Activated CD4-positive, alpha-beta memory T cell treated with anti-CD3 and anti-CD28 coated beads for 36 hours (primary cell): ENCODE measurements at places on chromosomes 3 and 15. TPM values are rescaled to one million over a fixed set of nuclear protein-coding genes. Genes with fewer than 3 reads are reported as not detected.

TMEM40 gene
- not detected for total RNA-seq

TUBGCP5 gene
- 15.3 TPM for total RNA-seq

UQCC5 gene
- 12.9 TPM for total RNA-seq

HYAL3 gene
- 2.5 TPM for total RNA-seq

DNA sequence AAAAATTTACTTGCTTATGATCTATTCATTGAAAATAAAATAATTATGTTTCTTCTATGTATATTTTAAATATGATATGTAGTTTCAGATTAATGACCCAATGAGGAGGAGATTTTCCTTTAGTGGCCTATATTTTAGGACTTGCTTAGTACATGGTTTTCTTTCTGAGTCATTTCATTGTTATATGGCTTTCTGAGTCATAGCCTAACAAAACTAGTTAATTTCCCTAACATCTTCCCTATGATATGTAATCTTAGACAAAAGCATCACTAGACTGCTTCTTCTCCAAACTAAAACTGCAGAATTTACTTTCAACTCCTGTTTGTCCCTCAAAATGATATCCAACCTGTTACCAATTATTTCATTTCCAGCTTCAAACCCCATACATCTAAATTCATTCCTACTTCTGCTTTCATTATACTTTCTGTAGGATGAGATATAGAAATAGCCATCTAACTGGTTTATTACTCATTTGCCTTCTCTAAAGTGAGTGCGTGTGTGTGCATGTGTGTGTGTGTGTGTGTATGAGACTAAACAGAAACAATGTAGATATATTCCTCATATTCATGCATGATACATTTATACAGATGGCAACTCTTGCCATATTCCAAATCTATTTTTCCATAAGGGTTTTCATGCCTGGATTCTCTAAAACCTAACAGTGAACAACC is 915.0 kb upstream of the GBE1 start:
- no peak for DNase-seq
- no peak overlapping the region for H3K4me3 ChIP-seq
- H3K27me3 ChIP-seq: no peaks in the 10 kb centered on the region
- H3K27ac ChIP-seq: no peak overlapping the region

DNA sequence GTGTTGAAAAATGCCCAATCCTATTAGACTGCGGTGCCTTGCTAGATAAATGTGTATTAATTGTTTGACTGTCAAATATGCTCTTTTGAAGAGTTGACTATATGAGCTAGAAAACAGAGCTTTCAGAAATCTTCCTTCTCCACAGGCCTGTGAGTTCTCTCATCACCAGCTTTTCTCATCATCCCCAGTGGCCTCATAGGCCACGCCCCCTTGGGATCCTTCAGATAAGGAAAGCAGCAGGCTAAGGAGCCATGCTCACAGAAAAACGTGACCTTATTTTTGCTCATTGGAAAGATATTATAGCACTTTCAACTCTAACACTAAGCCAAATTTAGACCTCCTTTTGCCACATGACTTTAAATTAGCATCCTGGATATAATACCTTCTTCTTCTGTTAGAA is 514.4 kb upstream of the ARRDC4 start:
- no peak overlapping the region for H3K4me3 ChIP-seq
- no peaks in the 10 kb centered on the region for H3K36me3 ChIP-seq
- no peak overlapping the region for H3K27ac ChIP-seq
- H3K27me3 ChIP-seq: no peaks in the 10 kb centered on the region

- H3K27ac ChIP-seq: no peak overlapping the region
- H3K4me3 ChIP-seq: no peak overlapping the region
- peak; percentile 49 for DNase-seq
- H3K36me3 ChIP-seq: no peaks in the 10 kb centered on the region
- H3K4me1 ChIP-seq: no peaks in the 10 kb centered on the region
Measured at GRCh38 chr15:91055548-91056331, 33.3 kb upstream of the VPS33B start.

DNA sequence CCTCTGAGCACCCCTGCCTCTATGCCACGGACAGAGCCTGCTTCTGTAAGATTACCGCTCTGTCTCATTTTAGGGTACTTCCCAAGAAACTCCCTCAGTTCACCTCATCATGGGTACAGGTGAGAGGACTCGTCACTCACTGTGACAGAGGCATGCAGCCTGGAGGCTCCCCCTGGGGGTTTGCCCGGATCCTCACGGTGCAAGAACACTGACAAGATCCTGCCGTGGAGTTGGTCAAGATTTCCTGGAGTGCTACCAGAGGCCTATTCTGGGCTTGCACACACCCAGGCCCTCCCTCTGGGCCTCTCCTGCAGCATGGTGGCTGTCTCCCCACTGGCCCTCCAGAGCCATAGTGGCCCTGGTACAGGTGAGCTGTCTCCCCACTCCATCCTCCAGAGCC is 103.1 kb upstream of the TNIK start:
- no peaks in the 10 kb centered on the region for H3K36me3 ChIP-seq
- peaks cover 26% of the 10 kb centered on the region for H3K4me1 ChIP-seq
- peak; percentile 33 for DNase-seq
- H3K4me3 ChIP-seq: no peak overlapping the region
- no peaks in the 10 kb centered on the region for H3K27me3 ChIP-seq

DNA sequence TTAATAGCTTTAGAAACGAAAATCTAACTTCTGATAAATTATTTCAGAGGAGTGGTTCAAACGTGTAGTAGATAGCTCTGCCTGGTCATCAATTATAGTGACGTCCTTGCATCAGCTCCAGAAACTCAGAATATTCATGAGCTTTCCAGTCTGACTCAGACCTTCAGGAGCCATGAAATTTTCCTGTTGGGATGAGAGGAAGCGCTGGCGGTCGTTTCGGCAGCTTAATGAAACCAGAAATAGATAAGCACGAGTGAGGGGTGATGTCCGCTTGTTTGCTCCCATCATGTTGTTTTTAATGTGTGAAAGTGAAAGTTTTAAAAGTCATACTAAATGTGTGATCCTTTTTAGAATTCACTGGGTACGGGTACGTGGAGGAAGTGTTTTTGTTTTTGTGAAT is 141.1 kb downstream of the PGPEP1L start:
- peak overlapping the region; percentile 76 for H3K4me3 ChIP-seq
- H3K36me3 ChIP-seq: no peaks in the 10 kb centered on the region
- H3K27me3 ChIP-seq: no peaks in the 10 kb centered on the region
- H3K4me1 ChIP-seq: peaks cover 15% of the 10 kb centered on the region

GRCh38 chr3:194952841-194953241 is 267.2 kb downstream of the FAM43A start:
- H3K4me1 ChIP-seq: no peaks in the 10 kb centered on the region
- no peaks in the 10 kb centered on the region for H3K27me3 ChIP-seq
- no peak overlapping the region for H3K4me3 ChIP-seq
- no peak overlapping the region for H3K27ac ChIP-seq

GRCh38 chr3:59246719-59247401 is 197.0 kb upstream of the CFAP20DC start:
- H3K27me3 ChIP-seq: no peaks in the 10 kb centered on the region
- no peak overlapping the region for H3K27ac ChIP-seq
- no peak overlapping the region for H3K4me3 ChIP-seq
- DNase-seq: no peak
- no peaks in the 10 kb centered on the region for H3K4me1 ChIP-seq

DNA sequence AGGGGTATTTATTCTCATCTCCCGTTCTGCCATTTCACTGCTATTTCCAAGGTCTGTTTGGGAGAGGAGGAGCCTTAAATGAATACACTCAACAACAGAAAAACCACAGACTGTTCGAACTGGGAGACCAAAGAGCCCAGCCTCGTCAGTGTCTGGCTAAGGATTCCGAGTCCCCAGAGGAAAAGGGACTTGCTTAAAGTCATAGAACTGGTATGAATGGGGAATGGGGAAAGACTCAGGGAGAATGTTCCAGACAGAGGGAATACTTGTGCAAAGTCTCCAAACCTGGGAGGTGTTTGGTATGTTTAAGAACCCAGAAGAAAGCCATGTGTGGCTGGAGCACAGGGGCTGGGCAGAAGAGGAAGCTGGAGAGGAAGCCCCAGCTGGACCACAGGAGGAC is 46.9 kb downstream of the FAM43A start:
- no peak overlapping the region for H3K4me3 ChIP-seq
- no peak for DNase-seq
- H3K4me1 ChIP-seq: no peaks in the 10 kb centered on the region
- H3K27ac ChIP-seq: no peak overlapping the region
- H3K27me3 ChIP-seq: peaks cover 23% of the 10 kb centered on the region

- H3K36me3 ChIP-seq: no peaks in the 10 kb centered on the region
- H3K27ac ChIP-seq: no peak overlapping the region
- no peak overlapping the region for H3K4me3 ChIP-seq
- no peaks in the 10 kb centered on the region for H3K27me3 ChIP-seq
- peaks cover 5% of the 10 kb centered on the region for H3K4me1 ChIP-seq
- no peak for DNase-seq
Measured at GRCh38 chr3:51276046-51276445, 109.0 kb upstream of the MANF start.

- no peak overlapping the region for H3K4me3 ChIP-seq
- no peaks in the 10 kb centered on the region for H3K27me3 ChIP-seq
- H3K36me3 ChIP-seq: no peaks in the 10 kb centered on the region
- no peak for DNase-seq
- H3K27ac ChIP-seq: no peak overlapping the region
- no peaks in the 10 kb centered on the region for H3K4me1 ChIP-seq
Measured at GRCh38 chr3:74127256-74127655, 487.2 kb downstream of the CNTN3 start.

- H3K27me3 ChIP-seq: no peaks in the 10 kb centered on the region
- no peaks in the 10 kb centered on the region for H3K4me1 ChIP-seq
Measured at GRCh38 chr15:66228807-66229735, 24.5 kb downstream of the MEGF11 start.

GRCh38 chr15:98874773-98875172 is 132.8 kb downstream of the PGPEP1L start:
- peaks cover 8% of the 10 kb centered on the region for H3K27me3 ChIP-seq
- no peaks in the 10 kb centered on the region for H3K36me3 ChIP-seq
- no peak overlapping the region for H3K4me3 ChIP-seq
- H3K4me1 ChIP-seq: peaks cover 12% of the 10 kb centered on the region
- DNase-seq: no peak
- no peak overlapping the region for H3K27ac ChIP-seq

DNA sequence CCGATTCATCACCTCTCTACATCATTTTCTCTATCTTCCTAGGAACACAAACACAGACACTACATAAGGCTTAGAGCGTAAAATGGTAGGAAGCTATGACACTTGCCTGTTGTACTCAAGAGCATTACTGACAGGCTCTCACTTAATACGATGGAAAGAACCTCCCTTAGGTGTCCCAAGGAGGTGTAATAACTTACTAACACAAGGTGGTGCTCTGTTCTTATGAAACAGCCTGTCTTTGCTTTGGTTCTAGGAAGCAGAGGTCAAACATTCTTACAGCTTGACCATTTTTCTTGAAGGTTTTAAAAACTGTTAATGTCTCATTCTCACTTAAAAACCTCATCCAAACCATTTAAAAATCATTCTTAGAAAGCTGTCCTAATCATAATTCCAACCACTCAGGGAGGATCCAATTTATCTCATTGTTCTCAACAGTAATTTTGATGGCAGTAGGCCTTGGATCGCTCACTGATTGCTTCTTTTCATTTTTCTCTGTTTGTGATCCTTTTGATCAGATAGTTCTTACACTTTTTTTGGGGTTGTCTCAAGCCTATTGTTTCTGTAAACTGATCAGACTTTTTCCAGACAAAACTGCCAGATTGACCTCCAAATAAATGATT is 317.8 kb upstream of the AGTR1 start:
- no peaks in the 10 kb centered on the region for H3K27me3 ChIP-seq
- H3K36me3 ChIP-seq: no peaks in the 10 kb centered on the region
- H3K4me3 ChIP-seq: no peak overlapping the region
- H3K27ac ChIP-seq: no peak overlapping the region

DNA sequence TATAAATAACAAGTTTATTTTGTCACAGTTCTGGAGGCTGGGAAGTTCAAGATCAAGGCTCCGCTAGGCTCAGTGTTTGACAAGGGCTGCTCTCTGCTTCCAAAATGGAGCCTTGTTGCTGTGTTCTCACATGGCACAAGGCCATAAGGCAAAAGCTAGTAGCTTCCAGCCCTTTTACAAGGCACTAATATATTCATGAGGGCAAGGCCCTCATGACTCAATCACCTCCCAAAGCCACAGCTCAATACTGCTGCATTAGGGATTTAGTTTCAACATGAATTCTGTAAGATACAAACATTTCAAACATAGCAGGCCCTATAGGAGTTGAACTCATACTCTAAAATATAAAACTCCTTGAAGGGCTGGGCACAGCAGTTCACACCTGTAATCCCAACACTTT is 30.2 kb downstream of the ZBTB11 start:
- H3K4me1 ChIP-seq: peaks cover 32% of the 10 kb centered on the region
- H3K4me3 ChIP-seq: no peak overlapping the region

GRCh38 chr3:126116526-126116925 is 32.6 kb upstream of the SLC41A3 start:
- peaks cover 9% of the 10 kb centered on the region for H3K27me3 ChIP-seq
- no peak overlapping the region for H3K4me3 ChIP-seq
- peak; percentile 1 for DNase-seq
- no peaks in the 10 kb centered on the region for H3K36me3 ChIP-seq
- no peak overlapping the region for H3K27ac ChIP-seq

GRCh38 chr15:23516866-23517265 is 48.6 kb upstream of the MKRN3 start:
- no peak for DNase-seq
- peaks cover 3% of the 10 kb centered on the region for H3K4me1 ChIP-seq
- no peak overlapping the region for H3K27ac ChIP-seq
- H3K36me3 ChIP-seq: no peaks in the 10 kb centered on the region

DNA sequence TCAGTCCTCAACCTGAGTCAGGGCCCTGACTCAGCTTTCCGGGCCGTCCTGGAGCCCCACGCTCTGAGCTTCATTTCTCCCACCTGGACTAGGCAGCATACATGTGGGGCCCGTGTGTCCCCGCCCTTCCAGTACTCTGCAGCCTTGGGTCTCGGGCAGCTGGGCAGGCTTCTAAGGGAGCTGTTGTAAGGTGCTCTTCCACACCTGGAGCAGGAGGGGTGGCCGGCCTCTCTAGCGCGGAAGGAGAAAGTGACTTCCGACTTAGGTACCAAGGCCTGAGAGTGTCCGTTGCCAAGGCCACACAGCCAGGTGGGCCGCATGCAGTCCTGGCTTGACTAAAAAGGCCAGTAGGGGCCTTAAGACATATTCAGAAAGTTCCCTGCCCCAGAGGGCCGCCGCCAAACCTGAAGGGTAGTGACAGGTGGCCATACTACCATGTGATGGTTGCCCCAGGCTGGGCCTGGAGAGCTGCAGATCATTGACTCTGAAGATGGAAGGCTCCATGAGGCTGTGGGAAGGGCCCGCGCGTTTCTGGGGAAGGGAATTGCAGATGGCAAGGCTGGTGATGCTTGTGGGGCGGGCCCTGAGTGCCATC is 9.4 kb upstream of the SEMA3B start:
- H3K4me3 ChIP-seq: peak overlapping the region; percentile 57
- no peaks in the 10 kb centered on the region for H3K27me3 ChIP-seq
- peaks cover 26% of the 10 kb centered on the region for H3K36me3 ChIP-seq
